ENCODE measurements at places on chromosomes 6 and 20.
A peak's percentile ranks its signal among the peaks of the same experiment; 100 is the strongest.

- no peak for DNase-seq
Measured at GRCh38 chr20:54110457-54110856, 40.1 kb upstream of the BCAS1 start.

DNA sequence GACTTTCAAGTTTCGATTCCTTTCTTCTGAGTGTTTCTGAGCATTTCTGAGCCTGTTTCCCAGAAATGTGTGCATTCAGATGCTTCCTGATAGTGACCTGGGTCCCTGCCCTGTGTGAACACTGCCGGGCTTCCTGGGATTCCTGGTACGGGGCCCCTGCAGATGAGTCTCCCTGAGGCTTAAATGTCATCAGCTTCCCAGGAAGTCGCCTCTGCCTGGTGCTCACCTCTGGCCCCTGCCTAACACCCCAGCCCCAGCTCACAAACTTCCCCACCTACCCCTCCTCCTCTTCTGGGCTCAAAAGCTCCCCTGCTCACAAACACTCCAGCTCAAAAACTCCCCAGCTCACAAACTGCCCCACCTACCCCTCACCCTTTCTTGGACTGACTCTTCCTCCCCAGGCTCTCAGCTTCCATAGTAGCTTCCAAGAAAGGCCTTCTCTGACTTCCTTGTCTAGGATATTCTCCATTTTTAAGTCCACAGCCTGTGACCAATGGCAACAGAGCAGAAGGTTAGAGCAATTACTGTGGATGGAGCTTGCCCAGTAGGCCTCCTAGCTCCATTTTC is 42.0 kb downstream of the TGM2 start:
- DNase-seq: peak; percentile 29

DNA sequence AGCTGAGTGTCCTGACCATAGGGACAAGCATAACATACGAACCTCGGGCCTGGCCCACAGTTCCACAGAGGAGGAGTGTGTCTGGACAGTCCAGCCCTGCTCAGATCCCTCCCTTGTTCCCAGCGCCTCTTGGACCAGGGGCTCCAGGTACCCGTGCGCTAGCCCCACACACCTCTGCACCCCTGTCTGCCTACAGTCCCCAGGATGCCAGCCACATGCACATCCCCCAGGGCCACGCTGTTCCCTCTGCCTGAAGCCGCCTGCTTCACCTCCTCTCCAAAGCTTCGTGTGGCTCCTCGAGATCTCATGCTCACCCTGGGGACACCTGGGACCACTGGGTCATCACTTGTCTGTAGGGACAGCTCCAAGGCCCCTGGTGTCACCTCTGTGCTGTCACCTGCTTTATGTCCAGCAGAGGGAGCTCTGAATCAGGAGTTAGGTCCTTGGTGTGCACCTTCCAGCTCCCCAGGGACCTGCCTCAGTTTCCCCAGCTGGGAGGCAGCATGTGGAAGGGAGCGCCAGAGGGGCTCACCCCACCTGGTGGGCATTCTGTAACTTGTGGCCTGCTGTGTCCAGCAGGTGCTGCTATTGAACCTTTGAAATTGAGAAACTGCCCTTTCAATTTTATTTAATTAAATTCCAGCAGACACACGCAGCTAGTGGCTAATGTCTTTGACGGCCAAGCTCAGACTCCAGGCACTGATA is 7.3 kb upstream of the YTHDF1 start:
- peak; percentile 14 for DNase-seq

GRCh38 chr6:147023148-147023547 is 181.1 kb upstream of the STXBP5 start:
- no peak for DNase-seq

DNA sequence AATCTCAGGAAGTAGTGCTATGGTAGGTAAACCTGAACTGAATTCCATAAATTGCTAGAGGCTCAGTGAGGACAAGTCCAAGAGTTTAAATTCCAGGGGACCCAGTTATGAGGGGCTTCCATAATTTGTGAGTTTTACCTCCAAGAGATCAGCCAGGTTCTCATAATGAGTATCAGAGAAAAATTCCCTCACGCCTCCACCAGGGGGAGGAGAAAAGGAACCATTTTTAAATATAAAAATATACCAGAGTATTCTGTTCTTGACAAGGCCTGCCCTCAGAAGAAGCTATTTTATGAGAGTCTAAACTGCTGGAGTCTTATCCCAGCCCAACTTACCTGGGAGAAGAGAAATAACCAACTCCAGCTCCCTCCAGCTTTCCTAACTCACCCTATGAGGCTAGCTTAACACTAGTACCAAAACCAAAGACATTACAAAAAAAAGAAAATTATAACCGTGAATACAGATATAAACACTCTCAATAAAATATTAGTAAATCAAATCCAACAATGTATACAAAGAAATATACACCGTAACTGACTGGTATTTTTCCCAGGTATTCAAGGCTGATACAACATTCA is 158.7 kb downstream of the TFAP2A start:
- DNase-seq: no peak

- DNase-seq: no peak
Measured at GRCh38 chr6:74087899-74088298, 391.9 kb downstream of the CD109 start.

DNA sequence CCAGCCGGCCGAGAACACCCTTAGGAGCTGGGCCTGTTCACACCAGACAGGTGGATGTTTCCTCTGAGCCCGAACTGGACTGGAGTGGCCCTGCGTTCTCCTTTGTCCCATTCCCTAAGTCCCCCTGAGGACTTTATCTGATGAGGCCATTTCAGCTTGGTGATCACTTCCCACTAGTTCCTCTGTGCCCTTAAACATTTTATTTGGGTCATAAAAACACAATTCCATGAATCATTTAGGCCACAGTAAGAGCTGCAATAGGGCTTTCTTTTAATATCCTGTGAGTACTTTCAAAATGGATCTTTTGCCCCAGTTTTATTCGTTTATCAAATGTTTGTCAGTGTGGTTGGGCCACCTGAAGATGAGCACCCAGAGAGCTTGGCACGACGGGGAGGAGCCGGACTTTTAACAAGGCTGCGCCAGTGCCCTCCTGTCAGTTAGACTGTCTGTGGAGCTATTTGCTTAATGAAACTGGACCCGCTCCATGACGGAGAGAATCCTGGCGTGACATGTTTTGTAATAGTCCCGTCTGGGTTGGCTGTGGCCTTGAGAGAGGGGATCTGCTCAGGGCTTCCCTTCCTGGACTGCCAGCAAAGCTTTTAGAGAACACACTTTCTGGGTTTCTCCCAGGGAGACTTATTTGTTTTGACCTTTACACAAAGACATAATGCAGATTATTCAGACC is 53.5 kb downstream of the ZDHHC14 start:
- no peak for DNase-seq

DNA sequence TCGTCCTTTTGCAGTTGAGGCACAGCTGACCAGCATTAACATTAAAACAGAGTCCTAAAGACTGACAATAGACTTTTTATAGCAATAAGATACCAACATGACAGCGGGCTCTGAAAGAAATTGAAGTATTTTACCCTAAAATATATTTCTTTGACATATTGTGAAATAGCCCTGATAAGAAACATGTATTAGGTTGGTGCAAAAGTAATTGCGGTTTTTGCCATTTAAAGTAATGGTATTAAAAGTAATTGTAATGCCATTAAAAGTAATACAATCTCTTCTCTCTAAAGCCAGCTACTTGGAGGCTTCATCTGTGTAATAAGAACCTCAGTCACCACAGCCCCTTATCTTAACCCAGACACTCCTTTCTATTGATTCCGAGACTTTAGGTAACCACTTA is 394.6 kb downstream of the PREX1 start:
- DNase-seq: no peak

- DNase-seq: peak; percentile 78
Measured at GRCh38 chr6:37653933-37654565, 43.6 kb downstream of the MDGA1 start.

DNA sequence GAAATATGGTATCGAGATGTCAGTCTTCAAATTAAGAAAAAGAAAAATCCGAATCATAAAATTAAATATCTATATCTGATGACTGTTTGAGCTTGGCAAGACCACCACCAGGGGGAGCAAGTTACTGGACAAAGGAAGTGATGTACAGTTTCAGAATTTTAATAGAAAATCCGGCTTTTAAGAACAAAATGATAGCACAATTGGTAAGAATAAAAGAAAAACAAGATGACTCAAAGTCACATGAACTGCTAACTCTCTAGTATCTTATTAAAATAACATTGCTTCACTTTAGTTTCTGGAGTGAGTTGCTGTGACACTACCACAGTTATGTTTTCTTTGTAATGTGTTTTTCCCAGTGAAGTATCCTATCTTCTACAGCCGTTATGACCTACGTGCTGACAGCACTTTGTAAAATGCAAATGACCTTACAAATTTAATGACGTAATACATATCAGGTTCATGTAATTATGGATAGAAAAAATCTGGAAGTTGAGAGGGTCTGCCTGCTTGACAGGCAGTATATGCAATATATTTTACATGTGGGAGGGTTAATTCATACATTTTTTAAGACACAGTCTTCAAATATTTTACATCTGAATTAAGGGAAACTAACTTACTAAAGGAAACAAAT is 405.3 kb upstream of the HS3ST5 start:
- DNase-seq: no peak

DNA sequence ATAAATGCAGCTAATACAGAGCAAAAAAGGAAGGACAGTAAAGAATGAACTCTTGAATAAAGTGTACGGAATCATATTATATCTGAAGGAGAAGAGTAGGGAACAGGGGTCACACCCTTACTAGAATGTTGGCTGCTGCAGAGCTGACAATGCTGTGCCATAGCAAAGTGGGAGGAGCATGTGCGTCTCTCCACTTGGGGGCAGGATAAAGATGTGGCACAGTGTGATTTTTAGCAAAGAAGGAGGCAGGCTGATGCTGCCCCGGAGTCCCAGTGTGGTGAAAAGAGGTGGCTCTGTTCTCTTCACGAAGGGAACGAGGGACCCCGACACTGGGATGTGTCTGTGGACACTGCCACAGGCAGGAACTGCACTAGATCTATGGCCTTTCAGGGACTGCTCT is 67.5 kb downstream of the INSM1 start:
- no peak for DNase-seq

- no peak for DNase-seq
Measured at GRCh38 chr6:168374051-168374502, 54.5 kb upstream of the DACT2 start.

DNA sequence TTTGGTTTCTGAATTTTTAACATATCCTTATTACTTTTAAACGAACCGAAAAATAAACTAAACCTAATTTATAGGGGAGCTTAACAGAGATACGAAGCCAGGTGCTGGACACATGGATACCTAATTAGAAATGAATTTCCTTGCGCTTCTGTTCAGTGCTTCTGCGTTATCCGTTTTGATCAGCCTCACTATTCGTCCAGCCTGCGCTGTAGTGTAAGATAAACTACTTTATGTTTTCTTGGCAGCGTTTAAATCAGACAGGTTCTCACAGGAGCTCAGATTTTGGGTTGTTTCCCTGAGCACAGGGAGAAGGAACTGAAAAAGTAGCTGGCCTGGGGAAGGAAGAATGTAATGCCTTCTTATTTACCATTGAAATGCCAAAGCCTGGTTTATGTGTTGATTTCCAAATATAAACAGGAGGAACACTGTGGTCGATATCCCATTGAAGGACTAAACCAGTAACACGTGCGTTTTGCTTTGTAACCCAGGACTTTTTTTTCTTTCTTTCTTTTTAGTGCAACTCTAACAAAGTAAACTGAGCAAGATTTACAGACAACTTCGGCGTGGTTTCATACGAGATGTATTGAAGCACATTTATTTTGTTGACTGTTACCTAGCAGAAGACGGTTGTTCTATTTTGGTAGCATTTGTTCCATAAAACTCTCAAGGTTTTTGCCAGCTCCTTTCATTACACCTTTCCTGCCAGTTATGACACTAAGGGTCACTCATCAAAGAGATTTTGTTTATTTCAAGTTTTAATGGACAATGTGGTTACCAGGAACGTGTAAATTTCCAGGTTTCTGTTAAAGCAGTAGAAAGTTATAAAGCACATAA is 214.8 kb upstream of the HEY2 start:
- DNase-seq: no peak
